ENCODE measurements at places on chromosomes 7 and 10. TPM values are rescaled to one million over a fixed set of nuclear protein-coding genes. Genes with fewer than 3 reads are reported as not detected.

- DNase-seq: no peak
These were observed 52.8 kb downstream of the C10orf105 start for GRCh38 chr10:71666639-71667386.

GRCh38 chr10:124279298-124279697 lies 139.4 kb downstream of the OAT start:
- no peak for DNase-seq

AKR1C8 gene
- total RNA-seq: not detected

SPRN gene
- total RNA-seq: not detected

TMEM176A gene
- total RNA-seq: 8.8 TPM

Data from lower leg skin (tissue), 4 donors.